Activated CD8-positive, alpha-beta memory T cell treated with anti-CD3 and anti-CD28 coated beads for 36 hours (primary cell): ENCODE measurements at places on chromosomes 4 and X. TPM values are rescaled to one million over a fixed set of nuclear protein-coding genes. Genes with fewer than 3 reads are reported as not detected.

The PDZD4 gene
- 0.99 TPM for total RNA-seq

The DSPP gene
- total RNA-seq, result not detected

The SOX3 gene
- total RNA-seq, result not detected

The ABCB7 gene
- 28.5 TPM for total RNA-seq

The SH3RF1 gene
- 1.4 TPM for total RNA-seq

The ZMAT1 gene
- total RNA-seq, result 1.4 TPM

The SCML2 gene
- 3.6 TPM for total RNA-seq

The P2RY10 gene
- 57.8 TPM for total RNA-seq

The CXCR3 gene
- 60.3 TPM for total RNA-seq

The HOPX gene
- total RNA-seq, result 146 TPM

The PGAM4 gene
- total RNA-seq, result 1.5 TPM

The TMEM47 gene
- not detected for total RNA-seq
